Activated T-helper 1 cell treated with anti-CD3 and anti-CD28 coated beads, Interleukin-2, amount 50 U/mL, for 16 hours (primary cell): ENCODE measurements at places on chromosomes 2 and 18.

- DNase-seq, result no peak
These were observed 637.3 kb downstream of the TRIB2 start for GRCh38 chr2:13354031-13354430.

GRCh38 chr2:98372579-98372978 is 26.3 kb downstream of the CNGA3 start:
- DNase-seq, result no peak

DNA sequence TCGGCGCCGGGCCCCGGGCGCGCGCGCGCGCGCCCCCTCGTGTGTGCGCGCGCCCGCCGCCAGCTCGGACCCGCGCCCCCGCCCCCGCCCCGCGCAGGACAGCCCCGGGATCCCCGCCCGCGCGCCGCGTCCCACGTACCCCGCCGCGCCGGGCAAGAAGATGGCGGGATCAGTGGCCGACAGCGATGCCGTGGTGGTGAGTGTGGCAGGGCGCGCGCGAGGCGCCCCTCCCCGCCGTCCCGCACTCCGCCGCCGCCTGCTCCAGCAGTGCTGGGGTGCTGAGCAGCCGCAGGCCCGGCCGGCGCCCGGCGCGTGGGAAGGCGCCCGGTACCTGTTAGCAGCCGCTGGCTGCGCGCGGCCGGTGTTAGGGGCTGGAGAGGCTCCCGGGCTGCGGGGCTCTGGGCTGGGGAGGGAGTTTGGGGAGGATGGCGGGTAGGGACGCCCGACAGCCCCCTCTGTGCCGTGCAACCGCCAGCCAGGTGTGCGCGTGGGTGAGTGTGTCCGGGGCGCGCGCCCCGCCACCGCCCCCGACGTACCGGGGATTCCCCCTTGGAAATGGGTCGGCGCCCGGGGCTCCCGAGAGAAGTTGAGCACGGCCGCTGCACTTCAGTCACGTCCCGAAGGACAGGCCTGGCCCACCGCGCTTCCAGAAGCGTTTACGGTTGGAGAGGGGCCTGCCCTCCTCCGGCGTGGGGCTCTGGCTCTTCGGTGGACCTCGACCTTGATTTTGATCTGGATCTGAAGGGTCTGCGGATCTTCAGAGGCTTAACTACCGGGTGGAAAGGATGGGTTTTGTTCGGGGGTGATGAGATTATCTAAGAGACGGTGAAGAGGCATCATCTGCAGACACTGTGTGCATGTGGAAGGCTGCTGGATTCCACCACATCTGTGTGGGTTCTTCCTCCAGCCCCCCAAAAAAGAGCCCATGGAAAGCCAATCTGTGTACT is 697 bp downstream of the LGALSL start:
- DNase-seq, result peak; percentile 22

- DNase-seq, result no peak
These were observed 18.6 kb downstream of the DNMT3A start for GRCh38 chr2:25323042-25323514.

DNA sequence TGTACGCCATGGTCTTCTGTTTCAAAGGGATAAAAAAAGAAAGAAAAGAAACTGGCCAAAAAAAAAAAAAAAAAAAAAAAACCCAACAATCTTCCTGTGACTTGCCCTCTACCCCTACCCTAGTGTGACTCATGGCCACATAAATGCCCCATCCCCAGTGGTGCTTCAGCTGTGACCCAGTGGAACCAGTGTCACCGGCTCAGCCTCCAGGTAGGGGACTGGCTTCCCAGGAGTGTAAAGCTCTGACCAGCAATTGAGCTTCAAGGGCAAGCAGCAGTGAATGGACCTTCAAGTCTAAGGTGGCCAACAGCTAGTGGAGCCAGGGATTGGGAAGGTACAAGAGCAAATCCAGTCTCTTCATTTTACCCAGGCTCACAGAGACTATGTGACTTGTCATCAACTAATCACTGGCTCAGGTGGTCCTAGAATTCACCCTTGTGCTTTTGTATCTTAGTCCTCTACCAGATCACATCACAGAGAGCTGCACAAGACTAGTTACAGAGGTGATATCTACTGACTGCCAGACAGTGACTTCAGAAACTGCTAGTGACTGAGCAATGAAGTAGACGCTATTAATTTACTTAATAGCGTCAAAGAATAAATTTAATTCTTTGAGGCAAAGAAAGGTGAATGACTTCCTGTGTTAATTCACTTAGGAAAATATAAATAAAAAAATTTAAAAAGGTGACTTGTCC is 1.3 kb upstream of the TGFBRAP1 start:
- no peak for DNase-seq

GRCh38 chr2:45826884-45827635 is 175.6 kb downstream of the PRKCE start:
- no peak for DNase-seq

- DNase-seq, result no peak
These were observed 692.3 kb downstream of the RNF144A start for GRCh38 chr2:7609556-7609955.

- DNase-seq, result no peak
These were observed 215.3 kb upstream of the SESTD1 start for GRCh38 chr2:179479947-179480346.

DNA sequence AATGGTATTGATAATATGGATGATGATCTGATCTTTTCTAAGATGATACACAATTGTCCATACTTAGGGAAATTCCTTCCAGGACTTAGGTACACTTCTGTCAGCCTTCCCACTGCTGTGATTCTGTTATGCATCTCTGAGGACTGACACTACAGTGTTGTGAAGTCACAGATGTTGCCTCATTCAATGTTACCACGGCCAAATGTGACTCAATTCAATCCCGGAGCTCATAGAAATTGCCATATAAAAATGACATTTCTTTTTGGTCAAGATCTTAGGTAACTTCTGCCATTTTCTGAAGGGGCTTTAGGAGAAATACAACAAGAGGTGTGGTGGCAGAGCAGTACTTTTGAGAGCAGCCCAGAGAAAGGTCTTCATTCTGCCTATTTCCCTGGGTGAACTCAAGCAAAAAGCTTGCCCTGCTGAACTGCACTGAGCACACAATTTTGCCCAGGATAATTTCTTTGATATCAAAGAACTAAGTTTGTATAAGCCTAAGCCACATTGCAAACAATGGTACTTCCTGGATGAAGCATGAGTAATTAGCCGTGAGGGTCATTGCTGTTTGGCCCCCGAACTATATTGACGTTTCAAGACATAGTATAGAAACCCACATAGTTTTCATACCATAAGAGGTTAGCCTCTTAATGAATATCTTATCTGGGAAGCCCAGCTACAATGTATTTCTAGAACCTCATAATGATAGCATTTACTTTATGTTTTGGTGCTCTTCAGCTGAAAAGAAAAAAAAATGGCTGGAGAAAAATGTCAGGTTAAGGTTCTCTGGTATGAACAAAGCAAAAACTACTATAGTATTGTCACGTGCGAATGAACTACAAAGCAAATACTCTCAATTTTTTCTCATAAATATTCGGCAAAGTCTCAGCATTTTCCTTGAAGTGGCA is 437.4 kb downstream of the MEIS1 start:
- no peak for DNase-seq

- no peak for DNase-seq
These were observed 14.4 kb upstream of the DLX1 start for GRCh38 chr2:172070936-172071335.

DNA sequence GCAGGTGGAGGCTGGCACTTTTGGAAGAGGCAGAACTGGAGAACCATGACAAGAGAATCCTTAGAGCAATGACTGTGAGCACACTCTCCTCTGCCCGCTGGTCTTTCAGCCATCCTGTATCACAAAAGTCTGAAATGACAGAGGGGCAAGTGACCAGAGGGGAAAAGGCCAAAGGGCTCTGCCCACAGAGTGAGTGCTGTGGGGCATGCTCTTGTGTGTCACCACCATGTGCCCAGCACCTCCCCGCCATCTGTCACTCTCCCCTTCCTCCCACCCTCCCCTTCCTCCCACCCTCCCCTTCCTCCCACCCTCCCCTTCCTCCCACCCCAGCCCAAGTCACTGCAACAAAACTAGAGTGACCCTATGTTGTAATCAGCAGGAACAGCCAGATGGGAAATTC is 31.9 kb downstream of the DAW1 start:
- DNase-seq, result no peak

DNA sequence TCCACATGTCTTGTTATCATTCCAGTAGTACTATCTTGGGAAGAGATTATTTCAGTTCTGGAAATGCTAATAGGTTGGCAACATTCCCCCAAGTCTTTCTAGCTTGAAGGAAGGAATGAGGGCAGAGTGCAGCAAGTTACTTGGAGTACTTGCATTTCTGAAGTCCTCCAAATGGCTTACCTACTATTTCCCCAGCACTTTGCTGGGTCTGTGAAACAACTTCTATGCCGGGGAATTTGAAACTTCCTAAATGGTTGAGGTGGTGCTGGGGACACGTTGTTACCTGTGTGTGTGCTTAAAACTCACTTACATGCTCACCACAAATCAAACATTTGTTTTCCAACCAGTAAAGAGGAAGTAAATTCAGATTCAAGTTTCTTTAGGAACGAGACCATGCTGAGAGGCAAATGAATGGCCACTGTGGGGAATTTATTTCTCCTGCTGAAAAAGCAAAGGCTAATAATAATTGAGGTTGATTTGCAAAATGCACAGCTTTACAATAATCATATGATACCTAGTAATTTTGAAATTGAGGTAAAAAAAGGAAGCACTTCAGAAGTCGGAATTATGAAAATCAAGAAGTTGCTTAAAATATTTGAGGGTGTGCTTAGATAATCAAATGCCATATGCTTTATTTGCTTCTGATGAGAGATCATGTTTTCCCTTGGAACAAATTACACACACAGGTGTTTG is 1167.7 kb upstream of the ZEB2 start:
- DNase-seq, result no peak

DNA sequence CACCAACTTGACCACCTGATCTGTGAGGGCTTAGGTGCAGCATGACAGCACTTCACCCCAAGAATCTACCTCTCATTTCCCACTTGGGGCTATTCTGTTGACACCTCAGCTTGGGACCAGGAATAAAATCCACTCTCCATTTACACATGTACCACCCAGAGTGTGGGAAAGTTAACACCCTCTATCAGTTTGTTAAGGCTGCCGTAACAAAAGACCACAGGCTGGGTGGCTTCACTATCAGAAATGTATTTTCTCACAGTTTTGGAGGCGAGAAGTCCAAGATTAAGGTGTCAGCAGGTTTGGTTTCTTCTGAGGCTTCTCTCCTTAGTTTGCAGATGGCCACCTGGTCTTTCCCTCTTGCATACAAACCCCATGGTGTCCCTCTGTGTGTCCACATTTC is 277.7 kb upstream of the ERBB4 start:
- DNase-seq, result no peak

DNA sequence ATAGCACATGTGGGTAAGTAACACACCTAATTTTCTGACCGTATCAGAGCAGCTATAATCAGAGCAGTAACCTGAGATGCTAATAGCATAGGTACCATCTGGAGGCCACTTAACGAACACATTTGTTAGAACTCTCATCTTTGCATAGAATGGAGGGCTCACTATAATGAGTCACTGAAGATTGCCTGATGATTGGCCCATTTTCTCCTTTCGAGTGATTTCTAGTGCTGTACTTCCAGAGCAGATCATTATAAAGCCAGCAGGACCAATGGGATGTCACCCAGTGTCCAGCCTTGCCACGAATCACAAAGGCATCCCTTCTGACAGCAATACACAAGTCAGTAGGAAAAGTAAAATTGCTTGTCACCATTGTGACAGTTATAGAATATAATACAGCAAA is 81.7 kb upstream of the REV1 start:
- DNase-seq, result no peak

GRCh38 chr2:18560797-18561085 is 288 bp upstream of the RDH14 start:
- no peak for DNase-seq

- DNase-seq, result no peak
These were observed 31.6 kb downstream of the CYBRD1 start for GRCh38 chr2:171553858-171554257.

- no peak for DNase-seq
These were observed 124.5 kb downstream of the PMAIP1 start for GRCh38 chr18:60024345-60024744.

DNA sequence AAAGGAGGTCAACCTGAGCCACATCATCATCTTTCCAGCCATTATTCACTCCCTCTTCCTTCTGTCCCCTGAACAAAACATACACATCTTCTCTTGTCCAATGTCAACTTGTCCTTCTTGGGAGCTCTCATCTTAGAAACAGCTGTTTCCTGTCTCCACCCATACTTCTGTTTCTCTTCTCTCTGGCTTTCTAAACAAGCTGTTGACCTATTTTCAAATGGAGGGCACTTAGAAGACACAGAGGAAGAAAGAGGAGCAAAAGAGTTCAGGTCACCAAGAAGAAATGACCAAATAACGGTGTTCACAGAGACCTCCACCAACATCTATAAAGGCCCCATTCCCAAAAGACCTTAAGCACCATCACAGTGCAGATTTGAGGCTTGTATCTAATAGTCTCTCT is 355.9 kb upstream of the HNRNPA3 start:
- DNase-seq, result no peak

- DNase-seq, result no peak
These were observed 9.2 kb upstream of the SLC66A3 start for GRCh38 chr2:11146076-11146475.

DNA sequence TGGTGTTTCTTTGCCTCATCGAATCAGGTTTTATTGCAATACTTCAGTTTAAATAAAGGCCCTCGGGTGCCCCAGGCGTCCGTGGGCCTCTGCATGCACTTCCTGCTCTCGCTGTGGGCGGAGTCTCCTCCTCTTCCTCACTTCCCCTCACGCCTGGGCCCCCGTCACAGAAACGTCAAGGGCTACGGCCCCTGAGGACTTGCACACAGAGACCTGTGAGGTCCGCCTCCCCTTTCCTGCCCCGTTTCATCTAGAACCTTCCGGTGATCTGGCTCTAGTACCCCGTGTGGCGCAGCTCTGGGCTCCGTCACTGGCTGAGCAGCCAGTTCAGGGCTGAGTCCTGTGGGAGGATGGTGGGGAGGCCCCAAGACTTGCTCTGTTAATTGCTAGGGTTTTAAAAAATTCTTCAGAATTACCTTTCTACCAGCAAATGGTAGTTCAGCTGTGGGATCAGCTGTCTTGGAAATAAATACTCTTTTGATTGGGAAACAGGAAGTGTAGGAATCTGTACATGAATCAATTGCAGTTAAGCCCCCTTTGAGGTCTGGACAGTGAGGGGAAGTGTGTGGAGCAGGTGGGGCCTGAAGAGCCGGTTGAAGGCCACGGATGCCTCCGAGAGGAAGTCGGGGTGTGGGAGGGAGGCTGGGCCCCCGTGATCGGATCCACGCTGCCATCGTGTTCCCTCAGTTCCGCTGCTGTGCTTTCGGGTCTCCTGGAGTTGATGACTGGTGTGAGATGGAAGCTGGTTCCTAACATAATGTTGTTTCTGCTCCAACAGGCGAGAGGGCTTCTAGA is 10.2 kb downstream of the NFATC1 start:
- peak; percentile 67 for DNase-seq

DNA sequence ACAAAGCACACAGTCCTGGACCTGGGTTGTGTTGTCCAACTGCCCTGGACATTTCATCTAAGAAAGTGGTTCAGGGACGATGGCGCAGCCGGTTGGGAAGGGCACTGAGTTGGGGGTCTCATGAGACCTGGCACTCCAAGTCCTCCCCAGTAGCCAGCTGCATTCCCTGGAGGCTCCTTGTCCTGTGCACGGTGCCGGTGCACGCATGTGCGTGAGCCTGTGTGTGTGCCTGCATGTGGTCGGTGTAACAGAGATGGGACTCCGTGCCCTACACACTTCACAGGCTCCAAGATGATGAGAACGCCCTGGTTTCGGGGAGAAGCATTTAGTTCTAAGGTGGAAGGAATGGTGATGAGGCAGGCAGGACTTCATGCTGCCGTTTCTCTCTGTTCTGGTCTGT is 124.9 kb upstream of the PXDN start:
- DNase-seq, result no peak
